Natural killer cell (primary cell): ENCODE measurements at places on chromosomes 12 and 14. TPM values are rescaled to one million over a fixed set of nuclear protein-coding genes. Genes with fewer than 3 reads are reported as not detected.
A peak's percentile ranks its signal among the peaks of the same experiment; 100 is the strongest.

CTSG gene
- total RNA-seq: 1.0 TPM

DNA sequence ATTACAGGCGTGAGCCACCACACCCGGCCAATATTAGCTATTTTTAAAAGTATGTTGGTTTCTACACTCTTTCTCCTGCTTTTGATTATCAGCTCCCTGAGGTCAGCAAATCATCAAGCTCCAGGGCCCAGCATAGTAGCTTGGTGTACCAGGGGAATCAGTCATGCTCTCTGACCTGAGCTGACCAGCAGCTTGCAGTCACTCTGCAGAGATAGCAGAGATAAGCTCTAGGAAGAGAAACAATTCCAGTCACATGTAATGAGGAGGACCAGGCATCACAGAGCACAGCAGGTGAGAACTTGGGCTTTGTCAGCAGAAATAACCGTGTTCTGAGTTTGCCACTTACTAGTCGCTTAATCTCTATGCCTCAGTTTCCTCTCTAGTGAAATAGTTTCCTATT lies 8.5 kb downstream of the PLEKHD1 start:
- H3K27ac ChIP-seq: no peak overlapping the region
- no peaks in the 10 kb centered on the region for H3K4me1 ChIP-seq
- no peak for DNase-seq
- H3K27me3 ChIP-seq: no peaks in the 10 kb centered on the region

SPTB gene
- total RNA-seq: 0.59 TPM

TESPA1 gene
- 53.5 TPM for total RNA-seq

GRCh38 chr12:1932264-1932777 lies 13.9 kb upstream of the CACNA2D4 start:
- DNase-seq: no peak
- peaks cover 18% of the 10 kb centered on the region for H3K4me1 ChIP-seq
- no peaks in the 10 kb centered on the region for H3K27me3 ChIP-seq
- H3K4me3 ChIP-seq: no peak overlapping the region
- no peak overlapping the region for H3K27ac ChIP-seq

WSCD2 gene
- total RNA-seq: 0.32 TPM

- no peak overlapping the region for H3K4me3 ChIP-seq
- peak; percentile 20 for DNase-seq
- H3K36me3 ChIP-seq: no peaks in the 10 kb centered on the region
- no peaks in the 10 kb centered on the region for H3K4me1 ChIP-seq
- H3K27me3 ChIP-seq: no peaks in the 10 kb centered on the region
Observed at GRCh38 chr12:91109148-91109564, 2.1 kb downstream of the LUM start.

- no peak overlapping the region for H3K27ac ChIP-seq
- H3K4me1 ChIP-seq: no peaks in the 10 kb centered on the region
- no peaks in the 10 kb centered on the region for H3K27me3 ChIP-seq
- no peaks in the 10 kb centered on the region for H3K36me3 ChIP-seq
- H3K4me3 ChIP-seq: no peak overlapping the region
Observed at GRCh38 chr14:98867726-98868125, 404.3 kb downstream of the BCL11B start.

DNA sequence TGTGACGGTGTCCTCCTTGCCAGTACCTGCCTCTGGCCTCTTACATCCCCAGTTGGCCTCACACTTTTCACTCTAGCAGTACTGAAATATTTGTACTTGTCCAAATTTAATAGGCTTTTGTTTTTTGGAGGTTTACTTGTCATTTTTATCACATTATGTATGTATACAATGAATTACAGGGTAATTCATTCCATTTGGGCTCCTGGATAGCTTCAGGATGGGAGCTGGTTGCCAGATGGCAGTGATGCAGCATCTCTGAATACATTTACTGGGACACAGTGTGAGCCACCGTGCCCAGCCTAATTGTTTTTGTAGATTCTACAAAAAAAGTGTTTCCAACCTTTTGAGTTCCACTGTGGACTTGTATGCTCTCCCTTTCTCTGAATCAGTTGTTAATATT lies 13.4 kb downstream of the CCDC77 start:
- H3K27ac ChIP-seq: no peak overlapping the region
- H3K36me3 ChIP-seq: peaks cover 29% of the 10 kb centered on the region
- no peak overlapping the region for H3K4me3 ChIP-seq
- no peaks in the 10 kb centered on the region for H3K27me3 ChIP-seq

GRCh38 chr12:92639017-92639416 lies 63.8 kb upstream of the PLEKHG7 start:
- H3K27me3 ChIP-seq: no peaks in the 10 kb centered on the region
- H3K4me1 ChIP-seq: no peaks in the 10 kb centered on the region
- H3K4me3 ChIP-seq: no peak overlapping the region
- DNase-seq: no peak
- H3K27ac ChIP-seq: no peak overlapping the region

DNA sequence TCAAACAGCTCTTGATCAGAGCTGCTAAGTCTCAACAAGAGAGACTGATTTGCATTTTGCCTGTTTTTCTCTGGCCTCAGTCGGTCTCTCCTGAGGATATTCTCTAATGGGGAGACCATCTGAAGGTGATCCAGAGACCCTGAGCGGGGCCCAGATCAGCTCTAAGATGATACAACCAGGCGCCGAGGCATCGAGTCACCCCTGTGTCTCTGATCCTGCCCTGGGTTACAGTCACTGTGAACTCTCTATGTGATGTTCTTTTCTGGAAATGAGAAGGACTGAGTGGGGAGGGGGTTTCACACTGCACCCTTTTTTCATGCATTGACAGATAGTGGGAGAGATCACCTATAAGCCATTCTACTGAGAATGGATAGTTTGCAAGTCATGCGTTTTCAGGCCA lies 247.6 kb upstream of the PWP1 start:
- no peak overlapping the region for H3K27ac ChIP-seq
- H3K36me3 ChIP-seq: no peaks in the 10 kb centered on the region
- DNase-seq: no peak
- no peaks in the 10 kb centered on the region for H3K4me1 ChIP-seq
- H3K27me3 ChIP-seq: no peaks in the 10 kb centered on the region

GRCh38 chr14:94681300-94682060 lies 69.3 kb downstream of the SERPINA3 start:
- no peaks in the 10 kb centered on the region for H3K4me1 ChIP-seq
- no peaks in the 10 kb centered on the region for H3K36me3 ChIP-seq
- no peaks in the 10 kb centered on the region for H3K27me3 ChIP-seq
- H3K4me3 ChIP-seq: no peak overlapping the region
- no peak overlapping the region for H3K27ac ChIP-seq

GRCh38 chr14:75454963-75455546 lies 27.2 kb downstream of the JDP2 start:
- peaks cover 17% of the 10 kb centered on the region for H3K4me1 ChIP-seq
- H3K27ac ChIP-seq: no peak overlapping the region
- no peak overlapping the region for H3K4me3 ChIP-seq
- no peaks in the 10 kb centered on the region for H3K36me3 ChIP-seq
- no peaks in the 10 kb centered on the region for H3K27me3 ChIP-seq

DNA sequence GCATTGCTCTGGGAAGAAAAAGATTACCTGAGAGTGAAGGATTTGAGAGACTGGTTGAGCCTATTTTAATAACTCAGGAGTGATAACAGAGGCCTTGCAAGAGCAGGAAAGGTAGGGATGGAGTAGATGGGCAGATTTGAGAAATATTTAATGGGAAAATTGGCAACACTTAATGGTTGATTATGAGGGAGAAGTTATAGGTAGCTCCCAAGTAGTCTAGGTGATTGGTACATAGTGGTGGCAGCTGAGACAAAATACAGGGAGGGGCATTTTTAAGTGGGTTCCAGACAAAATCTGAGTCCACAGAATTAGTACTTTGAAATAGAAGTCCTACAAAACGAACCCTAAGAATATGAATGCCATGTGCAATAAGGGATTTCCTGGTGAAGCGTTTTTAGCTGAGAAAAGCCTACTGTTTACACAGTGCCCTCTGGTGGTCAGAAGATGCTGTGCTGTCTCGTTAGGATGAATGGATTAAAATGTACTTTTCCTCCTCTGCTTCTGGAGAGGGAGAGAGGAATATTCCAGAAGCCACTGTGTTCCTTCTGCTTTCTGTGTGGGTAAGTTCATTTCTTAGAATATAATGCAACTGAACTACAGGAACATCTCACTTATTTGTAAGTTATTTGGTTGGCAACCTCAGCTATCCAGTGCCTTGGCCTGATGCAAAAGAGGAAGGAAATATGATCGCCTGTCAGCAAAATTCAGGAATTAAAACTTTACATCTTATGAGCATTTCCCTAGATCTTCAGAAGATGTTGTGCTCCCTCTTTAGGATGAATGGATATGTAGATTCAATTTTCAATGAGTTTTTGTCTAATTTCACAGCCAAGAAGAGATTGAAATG lies 6.5 kb downstream of the ZBTB1 start:
- H3K4me1 ChIP-seq: peaks cover 22% of the 10 kb centered on the region
- H3K27ac ChIP-seq: peak overlapping the region; percentile 39
- H3K27me3 ChIP-seq: no peaks in the 10 kb centered on the region
- peak; percentile 49 for DNase-seq

DNA sequence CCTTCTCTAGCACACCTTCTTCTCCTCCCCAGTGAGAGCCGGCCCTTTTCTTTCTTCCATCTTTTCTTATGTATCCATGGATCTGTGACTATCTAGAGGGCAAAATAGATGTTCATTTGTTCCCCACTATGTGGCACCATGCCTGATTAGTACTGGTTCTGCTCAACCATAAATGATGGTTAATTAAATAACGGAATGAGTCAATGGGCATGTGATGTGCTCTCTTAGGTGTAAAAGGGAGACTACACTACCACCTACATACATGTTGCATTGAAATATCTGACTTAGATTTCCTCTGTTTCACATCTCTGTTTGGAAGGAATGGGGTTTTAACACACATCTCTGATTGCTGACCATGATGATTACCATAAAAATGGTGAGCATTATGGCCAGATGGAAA lies 116.5 kb downstream of the BTG1 start:
- H3K4me1 ChIP-seq: peaks cover 23% of the 10 kb centered on the region
- H3K36me3 ChIP-seq: no peaks in the 10 kb centered on the region
- H3K27me3 ChIP-seq: no peaks in the 10 kb centered on the region
- no peak overlapping the region for H3K4me3 ChIP-seq
- no peak for DNase-seq
- peak overlapping the region; percentile 92 for H3K27ac ChIP-seq

GRCh38 chr12:55847033-55847432 lies 4.3 kb upstream of the MMP19 start:
- DNase-seq: no peak
- no peak overlapping the region for H3K4me3 ChIP-seq
- no peaks in the 10 kb centered on the region for H3K27me3 ChIP-seq
- no peaks in the 10 kb centered on the region for H3K36me3 ChIP-seq

DNA sequence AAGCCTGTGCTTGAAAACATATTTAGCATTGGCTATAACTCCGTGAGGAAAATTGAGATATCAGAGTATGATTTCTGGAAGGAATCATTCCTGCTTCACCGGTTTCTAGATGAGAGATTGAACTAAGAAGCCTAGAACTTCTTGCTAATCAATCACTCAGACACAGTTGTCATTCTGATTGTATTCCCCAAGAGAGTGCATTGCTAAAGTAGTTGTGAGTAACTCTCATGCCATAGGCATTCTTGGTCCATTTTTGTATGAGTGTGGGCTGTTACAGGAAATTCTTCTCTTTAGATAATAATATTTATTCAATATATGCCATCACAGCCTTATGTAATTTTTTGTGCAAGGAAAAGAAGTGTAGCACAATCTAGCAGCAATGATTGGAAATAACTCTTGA lies 893.3 kb upstream of the MDGA2 start:
- H3K27me3 ChIP-seq: no peaks in the 10 kb centered on the region
- H3K4me3 ChIP-seq: no peak overlapping the region
- H3K27ac ChIP-seq: no peak overlapping the region
- no peaks in the 10 kb centered on the region for H3K4me1 ChIP-seq

- no peaks in the 10 kb centered on the region for H3K36me3 ChIP-seq
- H3K27ac ChIP-seq: no peak overlapping the region
- no peaks in the 10 kb centered on the region for H3K27me3 ChIP-seq
- no peaks in the 10 kb centered on the region for H3K4me1 ChIP-seq
- DNase-seq: no peak
Observed at GRCh38 chr12:3597526-3598210, 106.7 kb downstream of the PRMT8 start.

- no peak within 1 kb of the TSS for H3K27ac ChIP-seq
- no peaks in the 10 kb centered on the region for H3K36me3 ChIP-seq
- no peak for DNase-seq
- no peaks in the 10 kb centered on the region for H3K4me1 ChIP-seq
- H3K27me3 ChIP-seq: peaks cover 4% of the 10 kb centered on the region
Observed at GRCh38 chr12:70920251-70920851, at the start of gene PTPRR. Gene PTPRR (minus strand): TSS chr12:70920738. CDS start chr12:70920390, 348 bp downstream.

- no peak for DNase-seq
- peak overlapping the region; percentile 12 for H3K27ac ChIP-seq
- H3K4me1 ChIP-seq: peaks cover 92% of the 10 kb centered on the region
- H3K36me3 ChIP-seq: peaks cover 12% of the 10 kb centered on the region
- no peaks in the 10 kb centered on the region for H3K27me3 ChIP-seq
Observed at GRCh38 chr12:108324351-108325017, 14.6 kb downstream of the CMKLR1 start.

NGB gene
- total RNA-seq: not detected

GRCh38 chr12:47316609-47317049 lies 236.9 kb upstream of the AMIGO2 start:
- peaks cover 18% of the 10 kb centered on the region for H3K4me1 ChIP-seq
- H3K27me3 ChIP-seq: no peaks in the 10 kb centered on the region
- DNase-seq: no peak
- H3K4me3 ChIP-seq: no peak overlapping the region
- no peaks in the 10 kb centered on the region for H3K36me3 ChIP-seq
- peak overlapping the region; percentile 65 for H3K27ac ChIP-seq

B4GALNT3 gene
- total RNA-seq: 0.93 TPM

GRCh38 chr14:100842799-100843198 lies 16.9 kb downstream of the MEG3 start:
- no peak overlapping the region for H3K4me3 ChIP-seq
- DNase-seq: no peak
- H3K27me3 ChIP-seq: no peaks in the 10 kb centered on the region

DNA sequence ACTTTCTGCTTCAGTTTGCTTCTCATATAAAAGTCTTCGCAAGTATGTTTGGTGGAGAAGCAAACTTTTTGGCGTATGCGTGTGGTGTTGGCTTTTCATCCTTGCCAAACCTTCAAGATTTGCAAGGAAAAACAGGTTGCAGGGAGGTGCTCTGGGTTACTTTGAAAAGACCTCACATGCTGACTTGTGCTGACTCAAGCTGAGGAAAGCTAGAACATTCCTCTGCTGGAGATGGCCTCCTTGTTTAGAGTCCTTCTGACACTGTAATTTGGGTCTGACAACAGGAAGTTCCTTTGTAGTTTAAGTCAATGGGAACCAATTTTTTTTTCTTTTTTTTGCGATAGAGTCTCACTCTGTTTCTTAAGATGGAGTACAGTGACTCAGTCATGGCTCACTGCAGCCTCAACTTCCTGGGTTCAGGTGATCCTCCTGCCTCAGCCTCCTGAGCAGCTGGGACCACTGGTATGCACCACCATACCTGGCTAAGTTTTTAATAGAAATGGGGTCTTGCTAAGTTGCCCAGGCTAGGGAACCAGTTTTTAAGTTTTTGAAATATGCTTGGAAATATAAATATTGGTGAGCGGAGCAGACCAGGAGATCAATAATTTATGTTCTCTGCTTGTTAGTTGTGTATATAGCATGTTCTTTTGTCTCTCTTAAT lies 2.6 kb upstream of the ACACB start:
- peaks cover 3% of the 10 kb centered on the region for H3K36me3 ChIP-seq
- no peak overlapping the region for H3K4me3 ChIP-seq
- no peaks in the 10 kb centered on the region for H3K4me1 ChIP-seq
- DNase-seq: no peak

- no peak for DNase-seq
- H3K27ac ChIP-seq: no peak overlapping the region
- no peaks in the 10 kb centered on the region for H3K27me3 ChIP-seq
- no peaks in the 10 kb centered on the region for H3K36me3 ChIP-seq
Observed at GRCh38 chr14:96117101-96117897, 78.1 kb downstream of the C14orf132 start.
